Stimulated activated CD4-positive, alpha-beta T cell treated with anti-CD3 and anti-CD28 coated beads, Interleukin-4, amount 100 ng/mL, for 48 hours (primary cell): ENCODE measurements at places on chromosomes 5 and 9.

- no peak for DNase-seq
Measured at GRCh38 chr5:145661737-145662485, 173.2 kb downstream of the PRELID2 start.

- no peak for DNase-seq
Measured at GRCh38 chr9:120463765-120464164, 116.2 kb downstream of the CDK5RAP2 start.

- DNase-seq = no peak
Measured at GRCh38 chr5:93452255-93452654, 128.8 kb downstream of the NR2F1-AS1 start.

GRCh38 chr5:73564675-73565074, 764 bp downstream of the ANKRA2 start:
- DNase-seq = no peak

GRCh38 chr5:139284295-139284694, 9.2 kb upstream of the MATR3 start:
- DNase-seq = no peak

DNA sequence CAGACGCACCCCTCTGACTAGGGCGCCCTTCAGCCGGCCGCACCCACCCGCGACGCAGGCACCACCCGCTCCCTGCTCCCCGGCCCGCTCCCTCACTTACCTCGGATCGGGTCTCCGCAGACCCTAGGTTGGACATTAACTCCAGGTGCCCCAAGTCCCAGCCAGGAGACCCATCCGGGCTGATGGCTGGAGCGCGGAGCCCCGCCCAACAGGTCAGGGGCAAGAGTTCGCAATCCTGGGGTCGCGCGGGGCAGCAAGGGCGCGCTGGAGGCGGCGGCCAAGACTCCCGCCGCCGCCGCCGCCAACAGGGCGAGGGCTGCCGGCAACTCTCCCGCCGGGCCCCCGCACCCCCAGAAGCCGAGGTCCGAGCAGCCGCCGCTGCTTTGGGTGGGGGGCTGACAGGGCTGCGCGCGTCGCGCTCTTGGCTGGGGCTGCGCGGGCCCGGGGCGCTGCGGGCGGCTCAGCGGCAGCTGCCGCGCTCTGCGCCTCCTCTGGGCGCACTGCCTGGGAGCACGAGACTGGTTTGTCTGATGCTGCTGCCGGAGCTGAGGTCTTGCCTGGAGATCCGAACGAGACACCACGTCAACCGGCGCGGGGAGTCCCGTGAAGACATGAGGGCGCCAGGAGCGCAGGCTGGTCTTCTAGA, at the start of gene GDNF:
Gene GDNF (minus strand): TSS at position 635 of the 646 bp plus-strand sequence. CDS start 5,245 bp downstream, outside the sequence.
- DNase-seq = no peak

GRCh38 chr9:27791311-27791710, 218.0 kb upstream of the C9orf72 start:
- no peak for DNase-seq

GRCh38 chr5:91065496-91065895, 317.6 kb downstream of the ARRDC3 start:
- DNase-seq = no peak
